Stimulated activated CD4-positive, alpha-beta T cell treated with anti-CD3 and anti-CD28 coated beads, Interleukin-1b, Interleukin-23, amount 100 ng/mL, for 24 hours (primary cell): ENCODE measurements at places on chromosomes 4 and X.

- DNase-seq = no peak
Observed at GRCh38 chrX:25006586-25007058, 9.1 kb downstream of the ARX start.

DNA sequence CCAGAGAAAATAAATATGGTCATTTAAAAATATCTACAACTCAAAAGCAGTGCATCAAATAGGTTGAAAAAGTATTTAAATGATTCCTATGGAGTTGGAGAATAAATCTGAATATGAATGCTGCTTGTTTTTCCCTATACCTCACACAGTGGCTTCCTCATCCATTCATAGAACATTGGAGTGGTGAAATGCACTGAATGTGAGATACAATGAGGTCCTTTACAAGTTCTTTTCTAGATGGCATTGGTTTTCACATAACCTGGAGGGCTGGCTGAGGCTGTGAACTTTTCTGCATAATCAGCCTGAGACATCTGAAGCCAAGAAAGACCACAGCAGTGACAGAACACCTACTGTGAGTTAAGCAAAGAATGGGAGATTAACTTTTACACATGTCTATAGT, 279.1 kb upstream of the NRK start:
- DNase-seq = no peak

DNA sequence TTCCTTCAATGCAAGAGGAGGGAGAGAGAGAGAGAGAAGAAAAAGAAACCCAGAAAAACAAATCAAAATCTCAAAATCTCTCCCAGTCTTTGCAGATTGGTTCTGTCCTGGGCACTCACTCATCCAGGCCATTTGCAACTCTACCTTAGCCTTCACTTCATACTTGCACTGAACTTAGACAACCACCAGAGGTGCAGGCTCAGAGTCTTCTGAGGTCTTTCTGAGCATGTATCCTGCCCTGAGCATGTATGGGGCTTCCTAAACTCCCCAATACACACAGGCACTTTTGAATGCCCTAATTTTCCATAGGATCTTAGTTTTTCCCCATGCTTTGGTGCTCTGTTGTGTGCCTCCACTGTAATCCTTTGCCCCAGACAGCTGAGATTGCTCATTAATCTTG, 2.9 kb downstream of the CFI start:
- DNase-seq = no peak

- DNase-seq = no peak
Observed at GRCh38 chrX:71953946-71954345, 43.3 kb downstream of the NHSL2 start.

GRCh38 chrX:14616836-14617235, 87.5 kb downstream of the GLRA2 start:
- DNase-seq = no peak

DNA sequence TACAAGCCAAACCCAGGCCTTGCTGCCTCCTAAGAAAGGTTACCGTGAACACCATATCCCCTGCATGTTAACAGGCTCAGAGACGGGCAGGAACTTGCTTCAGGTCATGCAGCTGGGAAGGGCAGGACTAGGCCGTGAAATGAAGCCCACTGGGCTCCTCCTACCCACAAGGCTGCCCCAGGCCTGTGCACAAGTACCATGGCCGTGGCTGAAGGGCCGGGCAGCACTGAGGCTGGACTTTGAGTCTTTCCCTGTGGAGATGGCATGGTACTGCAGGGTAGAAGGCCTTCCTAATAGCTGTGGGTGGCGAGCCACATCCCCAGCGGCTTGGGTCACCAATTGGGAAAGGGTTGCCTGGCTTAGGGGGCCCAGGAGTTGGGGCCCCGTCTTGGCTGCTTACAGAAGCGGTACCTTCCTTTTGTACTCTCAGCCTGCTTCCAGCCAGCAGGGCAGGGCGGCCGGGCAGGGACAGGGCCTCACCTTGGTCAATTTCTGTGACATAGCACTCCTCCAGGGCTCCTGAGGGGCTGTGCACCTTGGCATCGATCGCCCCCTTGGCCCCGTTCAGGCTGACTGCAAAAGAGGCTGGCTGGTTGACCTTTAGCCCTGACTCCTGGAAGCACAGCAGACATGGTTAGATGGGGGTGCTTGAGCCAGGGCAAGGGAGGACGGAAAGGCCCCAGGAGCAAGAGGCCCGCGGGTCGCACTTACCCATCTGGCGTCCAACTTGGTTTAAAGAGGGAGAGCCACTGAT, 23.8 kb downstream of the FLNA start:
- DNase-seq = no peak

GRCh38 chr4:99714179-99714578, 56.6 kb upstream of the C4orf54 start:
- no peak for DNase-seq

- no peak for DNase-seq
Observed at GRCh38 chr4:117704721-117705120, 329.6 kb upstream of the NDST3 start.

DNA sequence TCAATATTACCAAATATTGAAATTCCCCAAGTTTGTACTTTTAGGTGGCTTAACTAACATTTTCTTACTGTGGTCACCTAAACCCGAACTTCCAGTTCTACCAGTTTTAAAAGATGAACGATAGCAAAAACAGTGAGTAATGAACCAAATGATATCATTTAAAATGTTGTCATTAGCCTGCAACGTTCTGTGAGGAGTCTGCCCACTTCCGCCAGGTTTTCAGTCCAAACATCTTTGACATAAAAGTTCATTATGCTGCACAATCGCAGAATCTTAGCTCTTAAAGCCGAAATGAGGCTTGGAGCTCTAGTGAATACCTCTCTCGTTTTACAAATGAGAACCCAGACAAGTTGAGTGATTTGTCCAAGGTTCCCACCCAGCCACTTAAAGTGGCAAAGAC, 762 bp downstream of the PIGA start:
- no peak for DNase-seq

GRCh38 chrX:100663642-100664041, 19.6 kb downstream of the SRPX2 start:
- DNase-seq = no peak

- DNase-seq = no peak
Observed at GRCh38 chr4:183348706-183349659, 26.8 kb upstream of the CLDN24 start.

- no peak for DNase-seq
Observed at GRCh38 chr4:188031751-188032150, 36.2 kb downstream of the ZFP42 start.

DNA sequence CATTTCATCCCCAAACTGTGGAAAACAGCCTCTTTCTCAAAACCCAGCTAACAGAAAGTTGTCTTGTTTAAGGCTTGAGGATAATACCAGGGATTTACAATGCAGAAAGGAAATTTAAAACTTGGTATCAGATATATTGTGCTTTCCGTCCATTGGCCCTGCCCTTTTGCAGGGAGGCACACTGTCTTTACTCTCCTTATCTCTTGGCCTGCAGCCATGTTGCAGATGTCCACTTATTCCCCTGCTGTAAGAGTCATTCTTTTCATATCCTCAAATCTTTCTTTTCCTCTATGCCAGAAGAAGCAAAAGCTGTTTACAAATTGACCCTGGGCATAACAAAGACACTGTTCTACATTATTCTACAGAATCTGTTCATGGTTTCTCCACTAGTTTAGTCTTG, 75.6 kb upstream of the DYNLT3 start:
- DNase-seq = no peak

DNA sequence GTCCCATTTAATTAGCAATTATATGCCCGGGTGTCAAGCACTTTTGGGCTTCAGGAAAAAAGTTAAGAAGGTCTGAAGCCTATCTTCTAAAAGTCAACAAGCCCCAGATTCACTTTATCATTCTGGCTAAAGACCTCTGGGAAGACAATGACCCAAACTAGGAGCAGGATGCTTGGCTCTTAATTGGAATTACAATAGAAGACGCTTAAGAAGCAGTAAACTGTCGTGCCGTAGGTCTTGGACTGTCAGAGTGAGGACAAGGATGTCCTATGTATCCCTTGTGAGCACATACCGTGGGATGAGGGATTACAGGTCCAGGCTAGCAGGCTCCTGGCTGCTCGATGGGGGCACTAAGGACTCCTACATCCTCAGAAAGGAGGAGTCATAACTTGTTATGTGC, 3.2 kb upstream of the ARHGAP36 start:
- DNase-seq = no peak
